Panc1 (cell line): ENCODE measurements at places on chromosomes 7 and 10. TPM values are rescaled to one million over a fixed set of nuclear protein-coding genes. Genes with fewer than 3 reads are reported as not detected.
A peak's percentile ranks its signal among the peaks of the same experiment; 100 is the strongest.

DNA sequence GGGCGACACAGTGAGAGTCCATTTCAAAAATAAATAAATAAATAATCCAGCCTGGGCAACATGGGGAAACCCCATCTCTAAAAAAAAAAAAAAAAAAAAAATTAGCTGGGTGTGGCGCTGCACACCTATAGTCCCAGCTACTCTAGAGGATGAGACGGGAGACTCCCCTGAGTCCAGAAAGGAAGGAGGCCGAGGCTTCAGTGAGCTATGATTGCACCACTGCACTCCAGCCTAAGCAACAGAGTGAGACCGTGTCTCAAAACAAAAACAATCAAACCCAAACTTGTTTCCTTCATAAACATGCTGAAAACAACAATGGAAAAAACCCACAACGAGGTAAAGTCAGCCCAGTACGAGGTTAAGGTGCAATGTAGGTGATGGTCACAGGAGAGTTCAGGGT is 1.2 kb downstream of the COX19 start:
- H3K4me3 ChIP-seq = peak overlapping the region; percentile 86
- peaks cover 21% of the 10 kb centered on the region for H3K36me3 ChIP-seq
- H3K4me1 ChIP-seq = peaks cover 16% of the 10 kb centered on the region
- H3K27me3 ChIP-seq = no peaks in the 10 kb centered on the region

DNA sequence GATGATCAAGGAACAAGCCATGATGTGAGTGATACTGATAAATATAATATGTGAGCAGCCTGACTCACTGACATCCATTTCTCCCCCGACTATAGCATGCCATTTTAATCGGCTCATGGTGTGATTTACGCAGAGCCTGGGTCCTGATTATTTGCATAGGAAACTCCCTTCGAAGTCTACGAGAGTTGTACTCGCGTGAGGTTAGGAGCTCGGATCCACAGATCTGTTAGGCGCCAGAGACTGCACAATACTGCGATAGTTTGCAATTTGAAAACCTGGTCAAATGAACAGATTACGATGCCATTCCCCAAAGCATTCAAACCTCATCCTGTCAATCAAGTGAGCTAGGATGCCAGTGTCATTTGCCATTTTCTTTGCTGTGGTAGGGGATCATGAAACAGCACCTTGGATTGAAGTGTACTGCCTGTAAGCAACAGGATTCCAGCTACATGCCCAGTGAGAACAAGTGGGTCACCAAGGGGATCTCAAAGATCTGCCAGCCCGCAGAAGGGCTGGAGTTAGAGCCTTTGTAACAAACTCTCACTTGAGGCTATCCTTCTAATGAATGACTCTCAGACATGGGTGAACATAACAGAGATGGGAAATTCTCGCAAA is 158.3 kb downstream of the FRMD4A start:
- no peak overlapping the region for H3K4me3 ChIP-seq
- H3K27me3 ChIP-seq = peaks cover 2% of the 10 kb centered on the region
- no peak for DNase-seq
- H3K36me3 ChIP-seq = no peaks in the 10 kb centered on the region

Gene AOC1
- total RNA-seq = 0.15 TPM

DNA sequence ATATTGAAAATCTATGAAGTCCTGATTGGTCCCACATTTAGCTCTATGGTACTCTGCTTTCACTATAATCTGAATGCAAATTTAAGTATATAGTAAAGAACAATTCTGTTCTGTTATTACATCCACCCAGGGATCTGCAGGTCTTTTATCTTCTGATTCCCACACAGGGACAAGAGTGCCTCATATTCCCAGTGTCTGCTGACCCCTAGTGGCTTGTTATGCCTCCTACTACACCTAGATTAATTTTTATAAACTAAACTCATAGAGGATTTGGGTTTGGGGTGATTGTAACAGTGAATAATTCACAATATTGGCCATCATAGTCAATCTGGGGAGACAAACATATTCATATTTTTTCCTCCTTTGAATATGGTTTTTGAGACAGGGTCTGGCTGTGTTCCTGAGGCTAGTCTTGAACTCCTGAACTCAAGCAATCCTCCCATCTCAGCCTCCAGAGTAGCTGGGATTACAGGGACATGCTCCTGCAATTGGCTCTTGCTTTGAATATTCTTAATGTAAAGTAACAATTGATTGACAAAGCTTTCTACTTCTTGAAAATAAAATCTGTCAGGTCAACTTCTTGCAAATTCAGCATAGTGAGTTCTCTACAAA is 282.1 kb downstream of the KCND2 start:
- no peak overlapping the region for H3K4me3 ChIP-seq
- no peak overlapping the region for H3K27ac ChIP-seq
- H3K27me3 ChIP-seq = no peaks in the 10 kb centered on the region
- peak; percentile 18 for DNase-seq

DNA sequence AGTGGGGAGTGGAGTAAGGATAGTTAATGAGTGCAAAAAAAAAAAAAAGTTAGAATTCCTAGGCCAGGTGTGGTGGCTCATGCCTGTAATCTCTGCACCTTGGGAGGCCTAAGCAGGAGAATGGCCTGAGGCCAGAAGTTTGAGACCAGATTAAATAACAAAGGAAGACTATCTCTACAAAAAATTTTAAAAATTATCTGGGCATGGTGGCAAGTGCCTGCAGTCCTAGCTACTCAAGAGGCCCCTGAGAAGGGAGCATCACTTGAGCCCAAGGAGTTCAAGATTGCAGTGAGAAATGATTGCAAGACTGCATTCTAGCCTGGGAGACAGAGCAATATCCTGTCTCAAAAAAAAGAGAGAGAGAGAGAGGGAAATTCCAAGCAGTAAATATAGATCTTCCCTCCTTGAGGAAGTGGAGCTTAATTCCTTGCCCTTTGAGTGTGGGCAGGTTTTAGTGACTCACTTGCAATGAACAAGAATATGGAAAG is 19.5 kb upstream of the CSTF2T start:
- H3K27ac ChIP-seq = no peak overlapping the region
- DNase-seq = no peak
- H3K4me3 ChIP-seq = no peak overlapping the region
- H3K4me1 ChIP-seq = no peaks in the 10 kb centered on the region
